Skeletal muscle cell (primary cell): ENCODE measurements at places on chromosomes 3 and 15.

DNA sequence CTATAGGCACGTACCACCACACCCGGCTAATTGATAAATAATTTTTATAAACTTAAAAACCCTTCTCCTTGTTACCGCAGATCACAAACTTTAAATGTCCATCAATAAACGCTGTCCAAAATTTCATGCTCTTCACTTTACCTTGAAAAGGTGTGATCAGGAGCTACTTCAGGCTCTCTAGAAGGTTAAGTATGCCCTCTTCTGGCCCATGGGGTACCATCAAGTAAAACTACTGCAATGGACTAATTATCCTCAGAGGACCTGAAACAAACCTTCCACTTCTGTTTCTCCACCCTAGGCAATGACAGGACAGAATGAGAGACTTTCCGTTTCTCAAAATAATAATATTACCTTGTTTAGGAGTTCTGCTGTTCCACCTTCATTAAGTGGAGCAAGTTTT, 9.2 kb downstream of the LZTFL1 start:
- no peak for DNase-seq

DNA sequence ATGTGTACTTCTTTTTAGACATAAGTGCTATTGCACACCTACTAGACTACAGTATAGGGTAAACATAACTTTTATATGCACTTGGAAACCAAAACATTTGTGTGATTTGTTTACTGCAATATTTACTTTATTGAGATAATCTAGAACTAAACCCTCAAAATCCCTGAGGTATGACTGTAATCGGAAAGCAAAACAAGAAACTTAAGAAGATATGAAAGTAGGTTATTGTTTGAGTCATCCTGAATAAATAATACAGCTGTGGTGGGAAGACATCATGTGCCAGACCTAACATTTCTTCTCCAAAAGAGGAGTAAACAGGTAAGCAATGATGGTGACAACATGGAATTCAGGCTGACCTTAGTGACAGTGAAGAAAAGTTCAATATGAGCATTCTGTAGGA, 765.5 kb downstream of the OTOL1 start:
- DNase-seq: no peak

- no peak for DNase-seq
Measured at GRCh38 chr15:81895723-81896122, 150.1 kb downstream of the MEX3B start.

GRCh38 chr15:28954466-28955159, 68.8 kb downstream of the APBA2 start:
- no peak for DNase-seq

DNA sequence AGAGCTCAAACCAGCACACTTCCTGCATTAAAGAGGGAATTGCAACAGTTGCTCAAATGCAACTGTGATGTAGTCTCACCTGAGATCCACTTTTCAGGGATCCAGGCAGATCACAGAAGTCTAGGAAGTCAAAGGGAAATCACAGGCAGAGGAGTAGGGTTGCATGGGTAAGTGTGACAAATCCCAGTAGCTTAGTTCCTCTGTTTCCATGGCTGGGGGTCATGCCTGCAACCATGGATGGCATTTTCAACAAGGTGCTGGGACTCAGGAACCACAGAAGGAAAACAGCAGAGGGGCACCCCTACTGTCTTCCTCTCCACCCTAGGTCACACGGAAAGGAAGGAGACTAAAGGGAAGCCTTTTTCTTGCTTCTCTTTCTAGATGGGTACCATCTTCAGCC, 36.5 kb upstream of the ARNT2 start:
- no peak for DNase-seq

- peak; percentile 73 for DNase-seq
Measured at GRCh38 chr3:14472471-14473351, 67.4 kb downstream of the GRIP2 start.

- DNase-seq: no peak
Measured at GRCh38 chr3:104206925-104207324, 1159.8 kb upstream of the ALCAM start.

DNA sequence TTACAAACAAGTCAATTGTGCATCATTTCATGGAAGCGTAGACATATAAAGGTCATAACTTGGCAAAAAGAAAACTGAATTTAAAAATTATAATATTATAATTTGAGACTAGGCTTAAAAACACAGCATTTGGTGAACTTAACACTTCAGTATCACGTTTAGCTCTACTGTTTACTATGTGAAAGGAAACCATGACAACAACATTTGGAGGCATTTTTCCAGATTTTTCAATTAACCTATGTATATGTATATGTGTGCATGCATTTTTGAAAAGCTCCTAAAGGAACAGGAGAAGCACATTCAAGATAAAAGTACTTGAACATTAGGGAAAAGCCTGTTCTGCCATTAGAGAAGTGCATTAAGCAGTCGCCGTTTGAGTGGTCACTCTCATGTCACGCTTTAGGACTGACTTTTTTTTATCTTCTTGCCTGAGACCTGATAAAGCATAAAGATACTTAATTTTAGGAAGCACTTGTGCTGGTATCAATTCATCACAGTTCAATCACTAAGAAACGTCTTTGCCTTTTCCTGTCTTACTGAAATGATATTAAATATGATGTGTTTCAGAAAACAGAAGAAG, 156.0 kb downstream of the NAALADL2 start:
- no peak for DNase-seq

DNA sequence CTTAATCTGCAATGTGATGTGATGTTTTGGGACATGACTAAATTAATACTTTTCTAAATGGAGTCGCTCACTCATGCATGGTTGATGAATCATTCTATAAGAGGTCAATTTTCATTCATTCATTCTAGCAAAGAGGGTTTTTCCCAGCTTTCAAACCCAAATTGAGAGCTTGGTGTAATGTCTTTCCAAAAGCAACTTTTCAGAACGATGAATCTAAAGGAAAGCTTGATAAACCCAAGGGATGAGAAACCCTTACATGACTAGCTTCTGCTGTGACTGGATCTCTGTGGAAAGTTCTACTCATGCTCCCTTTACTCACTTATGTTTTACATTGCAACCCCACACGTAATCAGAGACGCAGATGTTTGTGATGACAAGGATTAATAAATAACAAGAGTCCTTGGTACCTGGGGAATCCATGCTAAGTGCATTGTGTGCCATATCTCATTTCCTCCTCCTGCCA, 47.7 kb downstream of the PDZRN3 start:
- DNase-seq: no peak

GRCh38 chr3:52894756-52895155, 2.6 kb downstream of the STIMATE start:
- DNase-seq: no peak

DNA sequence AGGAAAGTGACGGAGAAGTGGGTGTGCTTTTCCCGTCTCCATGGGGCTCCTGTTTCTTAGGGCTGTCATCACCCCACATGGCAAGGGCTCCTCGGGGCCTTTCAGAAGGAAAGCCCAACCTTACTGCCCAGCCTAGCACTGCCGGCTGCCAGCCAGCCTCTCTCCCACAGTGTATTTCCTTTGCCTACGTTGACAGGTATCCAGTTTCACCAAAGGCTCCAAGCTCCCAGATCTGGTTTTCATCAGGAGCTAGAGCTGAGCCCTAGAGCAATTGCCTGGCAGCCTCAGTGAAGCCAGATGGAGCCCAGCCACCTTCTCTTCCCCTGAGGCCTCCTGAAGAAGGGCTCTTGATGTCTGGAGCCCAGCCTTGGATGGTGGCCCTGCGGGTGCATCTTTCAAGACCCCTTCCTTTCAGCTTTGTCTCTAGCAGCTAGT, 20.2 kb downstream of the CRABP1 start:
- DNase-seq: no peak

GRCh38 chr3:129614435-129614834, 8.0 kb upstream of the PLXND1 start:
- DNase-seq: no peak

DNA sequence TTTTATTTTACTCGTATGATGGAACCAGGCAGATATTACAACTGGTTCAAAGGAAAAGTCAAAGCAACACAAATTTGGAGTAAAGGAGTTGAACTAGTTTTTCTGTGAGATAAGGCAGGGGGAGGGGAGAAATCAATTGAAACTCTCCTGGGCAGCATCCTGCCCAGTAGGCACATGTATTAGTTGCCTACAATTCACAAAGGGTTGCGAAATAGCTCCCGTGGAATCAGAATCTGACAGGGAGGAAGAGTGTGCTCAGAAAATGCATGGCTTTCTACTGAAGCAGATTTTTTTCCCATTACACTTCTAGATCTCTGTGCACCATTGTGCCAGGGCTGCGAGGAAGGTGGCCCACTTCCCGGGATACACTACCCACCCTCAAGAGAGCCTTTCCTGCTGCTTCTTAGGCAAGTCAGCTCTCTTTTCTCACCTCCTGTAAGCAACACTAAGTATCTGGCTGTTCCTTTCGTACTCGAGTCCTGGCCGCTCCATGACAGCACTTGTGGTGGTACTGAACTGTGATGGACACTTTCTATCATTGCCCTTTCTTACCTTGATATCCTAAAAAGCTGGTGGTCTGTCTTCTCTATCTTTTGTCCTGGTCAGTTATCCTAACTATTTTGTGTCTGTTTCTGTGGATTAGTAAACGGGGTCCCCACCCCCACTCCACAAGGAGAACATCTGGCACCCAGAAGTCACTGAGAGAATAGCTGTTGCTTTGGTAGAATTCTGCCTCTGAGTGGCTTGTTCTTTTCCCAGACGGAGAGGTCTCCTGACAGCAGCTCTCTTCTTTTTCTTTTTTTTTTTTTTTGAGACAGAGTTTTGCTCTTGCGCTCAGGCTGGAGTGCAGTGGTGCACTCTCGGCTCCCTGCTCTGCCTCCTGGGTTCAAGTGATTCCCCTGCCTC, 74.8 kb downstream of the RPL39L start:
- DNase-seq: peak; percentile 23

DNA sequence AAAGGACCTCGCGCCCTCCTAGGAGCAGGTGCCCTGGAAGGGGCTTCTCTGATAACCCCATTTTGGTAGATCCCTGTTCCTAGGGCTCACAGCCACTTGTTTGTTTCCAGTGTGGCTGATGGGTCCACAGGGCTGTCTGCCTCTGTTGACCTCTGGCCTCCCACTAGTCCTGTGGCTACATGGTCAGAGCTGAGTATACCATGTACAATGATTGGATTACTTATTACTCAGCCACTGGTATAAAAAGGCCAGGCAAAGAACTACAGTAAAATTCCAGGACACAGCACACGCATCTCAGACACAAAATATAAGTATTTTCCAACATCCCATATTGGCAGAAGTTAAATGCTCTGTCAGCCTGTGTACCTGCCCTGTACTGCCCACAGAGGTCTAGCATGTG, 277.3 kb downstream of the GABRG3 start:
- no peak for DNase-seq

DNA sequence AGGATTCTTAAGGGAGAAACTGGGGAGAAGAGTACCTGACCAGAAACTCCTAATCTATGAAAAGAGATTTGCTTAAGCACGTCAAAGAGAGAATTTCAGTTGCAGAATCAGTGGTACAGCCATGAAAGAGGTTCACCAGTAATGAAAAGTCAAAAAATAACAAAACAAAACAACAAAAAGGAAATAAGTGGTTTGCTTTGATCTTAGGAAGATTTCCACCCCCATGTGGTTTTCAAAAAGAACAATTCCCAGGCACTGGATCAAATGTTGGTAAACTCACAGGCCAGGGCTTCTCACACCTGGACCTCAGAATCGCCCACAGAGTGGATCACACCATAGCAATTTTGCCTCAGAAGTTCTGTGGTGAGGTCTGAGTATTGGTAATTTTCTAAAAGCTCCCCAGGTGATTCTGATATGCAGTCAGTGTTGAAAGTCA, 67.5 kb downstream of the TMEM39A start:
- no peak for DNase-seq

- no peak for DNase-seq
Measured at GRCh38 chr15:90225504-90226234, 8.1 kb downstream of the CIB1 start.

- no peak for DNase-seq
Measured at GRCh38 chr3:28244491-28244890, 3.1 kb downstream of the CMC1 start.
